ENCODE measurements at places on chromosomes 12 and 14. TPM values are rescaled to one million over a fixed set of nuclear protein-coding genes. Genes with fewer than 3 reads are reported as not detected.

DERA gene
- 26.6 TPM for total RNA-seq

GRCh38 chr14:35240231-35240630 is 52.0 kb upstream of the PSMA6 start:
- no peak overlapping the region for H3K4me3 ChIP-seq
- H3K27me3 ChIP-seq: no peaks in the 10 kb centered on the region
- H3K36me3 ChIP-seq: no peaks in the 10 kb centered on the region
- no peak overlapping the region for H3K27ac ChIP-seq

GRCh38 chr12:132021031-132021871 is 71.5 kb downstream of the EP400 start:
- DNase-seq: no peak
- H3K27me3 ChIP-seq: no peaks in the 10 kb centered on the region
- H3K36me3 ChIP-seq: peaks cover 63% of the 10 kb centered on the region
- H3K4me3 ChIP-seq: no peak overlapping the region
- H3K4me1 ChIP-seq: no peaks in the 10 kb centered on the region

GRCh38 chr14:104169005-104169698 is 30.8 kb downstream of the KIF26A start:
- DNase-seq: no peak
- H3K4me3 ChIP-seq: no peak overlapping the region
- H3K27me3 ChIP-seq: no peaks in the 10 kb centered on the region
- no peaks in the 10 kb centered on the region for H3K4me1 ChIP-seq
- H3K36me3 ChIP-seq: no peaks in the 10 kb centered on the region
- H3K27ac ChIP-seq: no peak overlapping the region

DNA sequence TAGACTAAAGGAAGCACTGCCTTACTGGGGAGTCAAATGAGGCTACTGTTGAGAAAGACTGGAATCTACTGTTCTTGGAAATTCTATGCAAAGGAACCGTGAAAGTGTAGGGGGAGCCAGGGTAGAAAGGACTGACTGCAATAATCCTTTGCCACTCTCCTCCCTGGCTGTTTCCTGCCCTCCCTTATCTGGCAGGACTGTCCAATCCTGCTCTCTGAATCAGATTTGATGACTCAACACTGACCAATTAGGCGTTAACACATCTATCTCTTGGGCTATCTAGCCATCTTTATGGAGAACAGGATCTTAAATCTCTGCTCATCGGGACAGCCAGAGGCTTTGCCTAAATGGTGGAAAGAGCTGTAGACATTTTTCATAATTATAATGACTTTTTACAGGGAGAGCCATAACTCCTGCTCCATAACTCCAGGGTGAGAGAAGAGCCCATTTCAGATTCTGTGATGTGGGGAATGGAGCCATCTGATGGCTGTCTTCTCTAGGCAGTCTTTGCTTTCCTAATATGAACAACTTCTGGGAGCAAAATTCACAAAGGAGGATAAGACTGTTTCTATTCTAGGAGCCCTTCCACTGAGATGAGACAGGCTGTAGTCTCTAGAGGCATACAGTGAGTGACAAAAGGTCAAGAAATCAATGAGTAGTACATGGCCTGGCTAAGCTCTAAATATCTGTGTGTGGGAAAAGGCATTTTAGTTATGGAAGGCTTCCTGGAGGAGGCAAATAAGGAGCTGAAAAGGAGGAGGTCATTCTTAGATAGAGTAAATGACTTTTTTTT is 68.9 kb upstream of the CISTR start:
- H3K4me1 ChIP-seq: no peaks in the 10 kb centered on the region
- no peaks in the 10 kb centered on the region for H3K36me3 ChIP-seq
- peaks cover 21% of the 10 kb centered on the region for H3K27me3 ChIP-seq

All from CD8-positive, alpha-beta memory T cell (primary cell).